Neural crest cell (in vitro differentiated cells): ENCODE measurements at places on chromosomes 6 and 20.

DNA sequence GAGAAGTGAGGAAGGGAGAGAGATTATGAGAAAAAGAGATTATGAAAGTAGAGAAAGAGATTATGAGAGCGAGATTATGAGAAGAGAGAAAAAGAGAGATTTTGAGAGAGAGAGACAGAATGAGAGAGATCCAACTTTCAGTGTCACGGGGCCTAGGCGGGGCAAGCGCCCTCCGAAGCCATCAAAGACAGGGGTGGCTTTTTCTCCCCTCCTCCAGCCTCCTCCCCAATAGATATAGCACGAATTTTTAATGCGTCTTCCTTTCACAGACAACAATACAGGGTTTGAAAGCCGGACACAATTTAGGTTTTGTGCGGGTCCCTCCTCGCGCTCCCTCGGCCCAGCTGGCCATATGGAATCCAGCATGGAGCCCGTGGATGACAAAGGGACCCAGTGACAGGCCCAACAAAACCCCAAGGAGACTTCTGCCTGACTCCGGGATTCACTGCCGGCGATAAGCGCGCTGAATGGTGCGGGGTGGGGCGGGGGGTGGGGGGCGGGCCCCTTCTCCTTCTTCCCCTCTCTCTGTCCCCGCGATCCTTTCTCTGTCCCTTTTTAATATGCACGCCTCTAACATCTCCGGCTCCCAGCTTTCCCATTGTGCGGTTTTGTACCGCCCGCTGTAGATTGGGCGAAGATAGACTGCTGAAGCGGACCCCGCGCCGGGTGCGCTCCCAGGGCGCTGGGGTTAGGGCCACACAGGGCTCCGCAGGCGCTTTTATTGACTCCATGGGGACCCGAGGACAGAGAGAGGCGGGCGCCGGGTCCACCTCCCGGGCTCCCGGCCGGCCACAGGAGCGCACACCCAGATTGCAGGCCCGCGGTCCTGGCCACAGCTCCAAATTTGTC is 5.4 kb downstream of the NKX2-2 start:
- no peak for DNase-seq

GRCh38 chr6:23608931-23609435 is 517.0 kb upstream of the NRSN1 start:
- no peak for DNase-seq

DNA sequence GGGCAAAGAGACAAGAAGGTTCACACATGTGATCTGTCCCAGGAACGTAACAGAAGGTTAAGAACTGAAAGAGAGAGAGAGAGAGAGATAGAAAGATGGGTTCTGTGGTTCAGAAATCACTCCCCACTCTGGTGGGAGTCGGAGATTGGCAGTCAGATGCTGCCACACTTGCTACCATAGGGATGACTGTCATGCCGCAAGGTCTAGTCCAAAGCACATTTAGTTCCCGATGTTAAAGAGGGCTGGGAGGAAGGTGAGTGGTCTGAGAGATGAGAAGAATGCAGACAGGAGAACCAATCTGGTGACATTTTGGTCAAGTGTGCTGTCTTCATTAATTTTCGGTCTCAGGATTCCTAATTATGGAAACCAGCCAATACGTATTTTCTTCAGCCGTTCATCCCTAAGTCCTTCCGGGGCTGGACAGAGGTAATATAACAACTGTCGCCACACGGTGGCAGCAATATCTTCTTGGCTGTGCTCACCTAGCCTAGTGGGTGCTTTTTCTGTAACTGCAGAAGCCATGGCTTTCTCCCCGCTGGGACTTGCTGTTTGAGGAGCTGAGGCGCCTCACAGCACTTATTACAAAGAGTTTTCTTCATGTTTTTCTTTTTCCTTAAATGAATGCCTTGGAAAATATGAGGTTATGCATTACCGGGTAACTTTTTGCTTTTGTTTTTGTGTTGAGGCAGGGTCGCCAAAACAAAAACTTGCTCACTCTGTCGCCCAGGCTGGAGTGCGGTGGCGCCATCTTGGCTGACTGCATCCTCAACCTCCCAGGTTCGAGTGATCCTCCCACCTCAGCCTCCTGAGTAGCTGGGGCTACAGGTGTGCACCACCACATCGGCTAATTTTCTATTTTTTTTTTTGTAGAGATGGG is 46.0 kb downstream of the SLC35D3 start:
- DNase-seq: peak; percentile 63

- no peak for DNase-seq
These were observed 118.6 kb upstream of the ADGRF1 start for GRCh38 chr6:47160702-47161101.

- no peak for DNase-seq
These were observed 33.5 kb downstream of the ZBTB2 start for GRCh38 chr6:151357758-151358436.

- no peak for DNase-seq
These were observed 1.3 kb upstream of the CNKSR3 start for GRCh38 chr6:154511791-154512190.

DNA sequence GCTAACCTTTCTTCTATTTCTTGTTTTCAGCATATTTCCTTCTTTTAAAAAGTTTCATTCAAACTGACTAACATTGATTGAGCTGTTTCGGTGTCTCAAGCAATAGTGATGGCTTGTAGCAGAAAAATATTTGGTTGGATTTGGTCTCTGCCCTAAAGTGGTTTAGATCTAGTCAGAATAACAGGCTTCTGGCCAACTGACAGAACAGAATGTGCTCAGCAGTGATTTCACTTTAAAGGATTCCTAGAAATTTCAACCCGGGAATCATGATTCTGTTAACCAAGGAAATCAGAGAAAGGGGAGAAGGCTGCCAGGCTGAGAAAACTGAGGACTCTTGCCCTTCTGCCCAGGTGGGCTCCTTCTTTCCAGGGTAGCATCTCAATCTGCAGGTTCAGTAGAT is 16.6 kb upstream of the GSTA1 start:
- DNase-seq: no peak

DNA sequence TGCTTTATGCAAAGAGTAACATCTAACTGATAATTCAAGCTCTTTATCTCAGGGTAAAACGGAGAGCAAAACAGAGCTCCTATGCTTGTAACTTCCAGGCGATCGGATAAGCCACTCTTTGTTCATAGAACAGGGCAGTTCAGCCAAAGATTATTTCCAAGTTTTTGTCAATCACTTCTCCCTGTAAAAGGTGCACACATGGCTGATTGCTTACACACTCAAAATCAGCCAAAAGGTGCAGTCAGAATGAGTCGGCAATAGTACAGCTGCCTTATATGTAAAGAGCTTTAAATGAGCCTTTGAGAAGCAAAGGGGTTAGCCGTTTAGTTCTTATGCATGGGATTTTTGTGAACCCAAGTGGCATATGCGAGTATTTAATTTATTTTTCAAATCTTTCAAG is 449.6 kb upstream of the POU3F2 start:
- no peak for DNase-seq

DNA sequence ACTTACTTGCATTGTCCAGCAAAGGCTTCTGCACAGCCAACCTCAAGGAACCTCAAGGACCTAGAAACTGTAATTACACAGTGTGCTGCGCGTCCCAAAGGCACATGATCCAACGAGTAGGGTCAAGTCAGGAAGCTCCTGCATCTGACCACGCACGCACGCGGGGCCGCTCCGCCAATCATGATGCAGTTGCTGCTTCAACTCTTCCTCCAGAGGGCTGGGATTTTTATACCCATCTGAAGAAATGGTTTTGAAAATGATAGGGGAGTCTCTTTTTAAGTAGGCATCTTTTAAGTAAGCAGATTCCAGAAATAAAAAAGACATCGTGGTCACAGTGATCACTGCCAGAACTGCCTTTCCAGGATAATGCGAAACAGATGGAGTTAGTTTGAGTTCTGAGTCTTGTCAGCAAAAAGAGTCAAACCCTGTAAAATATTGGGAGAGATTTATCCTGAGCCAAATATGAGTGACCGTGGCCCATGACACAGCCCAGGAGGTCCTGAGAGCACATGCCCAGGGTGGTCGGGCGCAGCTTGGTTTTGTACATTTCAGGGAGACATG is 34.0 kb downstream of the KIF25 start:
- DNase-seq: no peak

GRCh38 chr6:30900863-30901417 is 7.1 kb upstream of the GTF2H4 start:
- DNase-seq: no peak

- DNase-seq: no peak
These were observed 76.1 kb downstream of the PAX1 start for GRCh38 chr20:21781446-21782075.

DNA sequence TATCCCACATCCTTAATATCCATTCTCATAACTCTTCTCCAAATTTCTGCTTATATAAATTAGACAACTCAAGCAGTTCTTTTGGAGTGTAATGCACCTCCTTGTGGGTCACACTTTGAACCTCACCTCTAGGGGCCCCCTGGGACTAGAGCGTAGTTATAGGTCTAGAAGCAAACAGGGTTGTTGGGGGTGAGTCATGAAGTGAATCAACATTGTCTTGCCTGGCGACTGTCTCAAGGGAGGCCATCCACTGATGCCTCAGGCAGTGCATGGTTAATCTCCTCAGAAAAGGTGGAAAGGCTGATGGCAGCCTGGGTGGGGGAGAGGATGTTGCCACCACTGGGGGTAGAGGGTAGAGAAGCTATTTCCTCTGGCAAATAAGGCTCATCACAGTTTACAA is 129.1 kb downstream of the TNFRSF21 start:
- DNase-seq: no peak

GRCh38 chr20:43959079-43959919 is 44.6 kb downstream of the TOX2 start:
- no peak for DNase-seq

DNA sequence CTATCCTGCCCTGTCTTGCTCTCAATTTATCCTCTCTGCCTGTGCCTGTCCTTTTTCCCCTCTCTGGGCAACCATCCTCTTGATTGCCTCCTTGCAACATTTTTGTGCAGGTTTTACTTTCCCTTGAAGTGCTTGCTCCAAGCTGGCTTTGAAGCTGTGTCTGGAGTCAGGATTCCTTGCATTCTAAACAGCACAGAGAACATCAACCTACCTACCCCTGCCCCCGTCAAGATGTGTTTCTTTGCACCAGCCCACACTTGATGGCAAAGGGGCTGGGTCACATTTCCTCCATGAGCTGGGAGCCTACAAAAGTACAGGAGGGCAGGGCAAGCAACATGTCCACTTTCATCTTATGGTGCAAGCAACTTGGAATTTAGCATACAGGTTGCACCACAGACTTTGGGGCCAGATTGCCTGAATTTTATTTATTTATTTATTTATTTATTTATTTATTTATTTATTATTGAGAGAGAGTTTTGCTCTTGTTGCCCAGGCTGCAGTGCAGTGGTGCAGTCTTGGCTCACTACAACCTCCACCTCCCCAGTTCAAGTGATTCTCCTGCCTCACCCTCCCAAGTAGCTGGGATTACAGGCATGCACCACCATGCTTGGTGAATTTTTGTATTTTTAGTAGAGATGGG is 206.3 kb downstream of the COL19A1 start:
- no peak for DNase-seq

DNA sequence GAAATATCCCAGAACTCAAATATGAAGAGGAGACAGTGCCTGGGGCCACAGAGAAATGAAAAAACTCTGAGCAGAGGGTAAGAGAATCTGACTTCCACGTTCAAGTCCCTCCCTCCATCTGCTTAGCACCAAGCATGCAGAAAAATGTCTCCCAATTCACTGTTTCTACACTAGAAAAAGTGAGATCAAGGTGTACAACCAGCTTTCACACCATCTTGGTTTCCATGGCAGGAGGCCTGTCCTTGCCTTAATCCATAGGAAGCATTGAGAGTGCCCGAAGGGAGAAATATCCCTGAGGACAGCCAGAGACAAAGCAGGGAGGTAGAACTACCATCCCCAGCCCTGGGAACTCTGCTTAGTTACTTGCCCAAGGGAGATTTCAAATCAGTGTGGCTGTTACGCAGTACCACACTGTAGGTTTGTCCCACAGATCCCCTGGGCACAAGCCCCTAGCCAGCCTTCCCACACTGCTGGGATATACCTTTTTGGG is 82.9 kb downstream of the SCML4 start:
- no peak for DNase-seq

- DNase-seq: no peak
These were observed 162.6 kb downstream of the DNAH8 start for GRCh38 chr6:38877721-38878120.

DNA sequence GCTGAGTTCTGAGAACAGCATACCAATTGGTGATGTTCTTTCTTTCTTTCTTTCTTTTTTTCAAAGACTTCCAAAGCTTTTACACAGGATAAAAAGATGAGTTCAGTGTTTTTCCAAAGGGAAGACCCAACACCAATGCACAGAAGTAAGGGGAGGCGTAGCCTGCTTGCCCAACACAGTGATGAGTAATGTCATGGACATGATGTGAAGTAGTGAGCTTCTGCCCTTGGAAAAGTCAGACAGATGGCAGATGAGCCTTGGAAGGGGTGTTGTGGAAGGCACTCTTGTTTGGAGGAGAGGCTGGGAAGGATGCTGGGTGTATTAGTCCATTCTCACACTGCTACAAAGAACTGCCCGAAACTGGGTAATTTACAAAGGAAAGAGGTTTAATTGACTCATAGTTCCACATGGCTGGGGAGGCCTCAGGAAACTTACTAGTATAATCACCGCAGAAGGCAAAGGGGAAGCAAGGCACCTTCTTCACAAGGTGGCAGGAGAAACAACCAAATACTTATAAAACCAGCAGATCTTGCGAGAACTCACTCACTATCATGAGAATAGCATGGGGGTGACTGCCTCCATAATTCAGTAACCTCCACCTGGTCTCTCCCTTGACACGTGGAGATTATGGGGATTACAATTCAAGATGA is 12.6 kb downstream of the LRP11 start:
- DNase-seq: no peak

DNA sequence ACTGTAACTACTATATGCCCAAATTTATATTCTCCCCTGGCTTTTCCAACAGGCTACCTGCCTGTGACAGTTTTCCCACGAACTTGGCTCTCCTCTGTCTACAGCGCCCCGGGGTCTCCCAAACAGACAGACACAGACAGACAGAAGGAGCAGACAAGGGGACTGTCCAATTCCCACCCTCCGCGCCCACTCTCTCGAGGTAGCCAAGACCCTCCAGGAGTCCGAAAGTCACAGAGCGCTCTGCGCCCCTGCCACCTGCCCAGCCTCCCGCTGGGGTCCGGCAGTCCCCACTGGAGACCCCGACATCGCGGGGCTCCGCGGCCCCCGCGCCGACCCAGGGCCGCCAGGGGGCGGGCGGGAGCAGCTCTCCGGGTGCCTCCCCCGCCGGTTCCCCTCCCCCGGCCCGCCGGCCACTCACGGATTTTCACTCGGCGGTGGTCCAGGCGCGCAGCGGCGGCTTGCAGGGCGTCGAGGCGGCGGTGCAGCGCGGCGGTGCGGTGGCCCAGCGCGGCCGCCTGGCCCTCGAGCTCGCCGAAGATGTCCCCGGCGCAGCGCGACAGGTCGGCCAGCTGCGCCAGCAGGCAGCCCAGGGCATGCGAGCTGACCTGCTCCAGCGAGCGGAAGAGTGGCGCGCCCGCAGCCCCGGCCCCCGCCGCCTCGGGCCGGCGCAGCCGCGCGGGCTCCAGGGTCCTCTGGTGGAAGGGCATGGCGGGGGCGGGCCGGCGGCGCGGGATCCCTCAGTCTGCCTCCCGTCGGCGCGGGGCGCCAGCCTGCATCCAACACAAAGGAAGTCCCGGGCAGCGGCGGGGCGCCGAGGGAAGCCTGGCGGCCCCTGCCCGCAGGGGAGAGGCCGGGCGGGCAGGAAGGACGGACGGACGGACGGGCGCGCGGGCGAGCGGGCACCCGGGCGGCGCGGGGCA is 81.3 kb upstream of the CCDC28A start:
- peak; percentile 77 for DNase-seq
